ENCODE measurements at places on chromosomes 3 and 15.

GRCh38 chr15:90264671-90265070 is 801 bp upstream of the NGRN start:
- DNase-seq = no peak

DNA sequence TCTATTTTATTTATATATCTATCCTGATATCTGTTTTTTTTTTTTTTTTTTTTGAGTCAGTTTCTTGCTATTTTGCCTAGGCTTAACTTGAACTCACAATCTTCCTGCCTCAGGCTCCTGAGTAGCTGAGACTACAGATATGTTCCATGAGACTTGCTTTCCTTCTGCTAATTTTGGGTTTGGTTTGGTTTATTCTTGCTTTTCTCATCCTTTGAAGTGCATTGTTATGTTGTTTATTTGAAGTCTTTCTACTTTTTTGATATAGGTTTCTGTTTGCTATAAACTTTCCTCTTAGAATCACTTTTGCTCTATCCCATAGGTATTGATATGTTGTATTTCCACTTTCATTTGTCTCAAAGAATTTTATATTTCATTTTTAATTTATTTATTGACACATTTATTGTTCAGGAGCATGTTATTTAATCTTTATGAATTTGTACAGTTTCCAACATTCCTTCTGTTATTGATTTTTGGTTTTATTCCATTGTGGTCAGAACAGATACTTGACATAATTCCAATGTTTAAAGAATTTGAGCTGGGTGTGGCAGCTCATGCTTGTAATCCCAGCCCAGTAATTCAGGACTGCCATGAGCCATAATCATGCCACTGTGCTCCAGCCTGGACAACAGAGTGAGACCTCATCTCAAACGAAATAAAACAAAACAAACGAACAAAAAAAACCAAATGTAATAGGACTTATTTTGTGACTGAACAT is 62.3 kb upstream of the PLSCR4 start:
- no peak for DNase-seq

GRCh38 chr3:127865941-127866340 is 43.6 kb upstream of the MGLL start:
- no peak for DNase-seq

DNA sequence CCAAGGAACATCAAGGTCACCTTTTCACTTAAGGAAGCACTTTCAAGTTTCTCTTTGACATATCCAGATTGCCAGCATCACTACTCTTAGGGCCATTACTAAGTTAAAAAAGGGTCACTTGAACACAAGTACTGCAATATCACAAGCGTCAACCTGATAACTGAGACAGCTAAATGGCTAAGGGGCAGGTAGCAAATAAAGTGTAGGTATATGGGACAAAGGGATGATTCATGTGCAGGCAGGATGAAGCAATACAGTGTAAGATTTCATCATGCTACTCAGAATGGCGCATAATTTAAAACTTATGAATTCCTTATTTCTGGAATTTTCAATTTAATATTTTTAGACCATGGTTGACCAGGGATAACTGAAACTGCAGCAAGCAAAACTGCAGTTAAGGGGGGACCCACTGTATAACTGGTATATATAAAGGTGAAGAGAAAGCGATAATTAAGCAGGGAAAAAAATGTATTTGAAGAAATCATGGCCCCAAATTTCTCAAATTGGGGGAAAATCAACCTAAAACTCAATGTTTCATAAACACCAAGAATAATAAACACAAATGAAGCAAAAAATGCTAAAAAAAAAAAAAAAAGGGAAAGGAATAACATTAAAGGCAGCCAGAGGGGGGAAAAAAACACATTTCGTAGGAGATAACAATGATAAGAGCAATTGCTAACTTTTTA is 13.1 kb downstream of the CCR1 start:
- DNase-seq = no peak

DNA sequence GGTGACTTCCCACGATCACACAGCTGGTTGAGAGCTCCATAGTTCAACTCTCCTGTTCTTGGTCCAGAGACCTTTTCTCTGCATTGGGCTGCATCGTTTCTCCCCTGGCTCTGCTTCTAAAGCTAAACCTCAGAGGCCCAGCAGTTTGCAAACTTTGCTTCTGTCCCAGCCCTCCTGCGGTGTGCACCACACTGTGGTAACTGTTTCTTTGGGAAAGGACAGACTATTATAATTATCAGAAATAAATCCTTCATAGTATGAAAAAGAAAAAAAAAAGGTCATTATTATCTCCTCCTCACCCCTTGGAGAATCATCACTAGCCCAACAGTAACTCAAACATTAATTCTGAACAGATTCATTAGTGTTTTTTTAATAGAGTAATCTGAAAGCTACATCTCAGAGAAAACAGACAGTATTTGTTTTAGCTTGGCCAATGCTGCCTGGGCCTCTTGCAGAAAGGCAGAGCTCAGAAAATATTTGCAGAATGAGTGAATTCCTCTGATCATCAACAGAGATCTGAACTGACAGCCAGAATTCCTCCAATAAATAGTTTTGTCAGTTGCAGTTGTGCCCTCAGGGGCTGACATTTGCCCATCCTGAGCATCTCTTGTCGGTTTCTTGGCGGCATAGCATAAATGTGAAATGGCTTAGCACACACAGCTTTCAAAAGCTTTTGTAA is 52.9 kb downstream of the BFSP2 start:
- no peak for DNase-seq

DNA sequence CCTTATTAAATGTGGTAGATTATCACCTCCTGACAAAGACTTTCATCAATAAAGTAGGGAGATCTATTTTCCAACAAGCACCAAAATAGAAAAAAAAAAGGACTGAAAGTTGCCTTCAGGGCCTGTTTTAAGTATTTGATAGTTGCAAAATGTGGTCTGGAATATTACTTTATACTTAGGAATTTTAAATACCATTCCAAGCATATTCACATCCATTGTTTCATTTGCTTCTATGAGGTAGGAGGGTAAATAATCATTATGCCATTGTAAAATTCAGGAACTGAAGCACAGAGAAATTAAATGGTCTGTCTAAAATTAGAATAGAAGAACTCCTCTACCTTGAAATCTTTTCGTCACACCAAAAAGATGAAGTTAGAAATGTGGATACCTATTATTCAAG is 110.0 kb downstream of the TMCC1 start:
- DNase-seq = no peak

DNA sequence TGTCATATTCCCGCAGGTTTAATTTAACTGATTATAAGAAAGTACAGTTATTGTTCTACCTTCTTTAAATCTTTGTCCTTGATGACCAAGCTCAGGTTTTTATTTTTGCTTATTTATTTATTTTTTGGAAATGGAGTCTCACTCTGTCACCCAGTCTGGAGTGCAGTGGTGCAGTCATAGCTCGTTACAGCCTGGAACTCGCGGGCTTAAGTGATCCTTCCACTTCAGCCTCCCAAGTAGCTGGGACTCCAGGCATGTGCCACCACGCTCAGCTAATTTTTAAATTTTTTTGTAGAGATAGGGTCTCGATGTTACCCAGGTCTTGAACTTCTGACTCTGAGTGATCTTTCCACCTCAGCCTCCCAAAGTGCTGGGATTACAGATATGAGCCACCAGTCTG is 8.9 kb downstream of the USP3 start:
- no peak for DNase-seq

GRCh38 chr3:70621451-70621850 is 309.0 kb upstream of the MDFIC2 start:
- no peak for DNase-seq

- no peak for DNase-seq
These were observed 120.5 kb downstream of the NUP210 start for GRCh38 chr3:13299531-13300155.

DNA sequence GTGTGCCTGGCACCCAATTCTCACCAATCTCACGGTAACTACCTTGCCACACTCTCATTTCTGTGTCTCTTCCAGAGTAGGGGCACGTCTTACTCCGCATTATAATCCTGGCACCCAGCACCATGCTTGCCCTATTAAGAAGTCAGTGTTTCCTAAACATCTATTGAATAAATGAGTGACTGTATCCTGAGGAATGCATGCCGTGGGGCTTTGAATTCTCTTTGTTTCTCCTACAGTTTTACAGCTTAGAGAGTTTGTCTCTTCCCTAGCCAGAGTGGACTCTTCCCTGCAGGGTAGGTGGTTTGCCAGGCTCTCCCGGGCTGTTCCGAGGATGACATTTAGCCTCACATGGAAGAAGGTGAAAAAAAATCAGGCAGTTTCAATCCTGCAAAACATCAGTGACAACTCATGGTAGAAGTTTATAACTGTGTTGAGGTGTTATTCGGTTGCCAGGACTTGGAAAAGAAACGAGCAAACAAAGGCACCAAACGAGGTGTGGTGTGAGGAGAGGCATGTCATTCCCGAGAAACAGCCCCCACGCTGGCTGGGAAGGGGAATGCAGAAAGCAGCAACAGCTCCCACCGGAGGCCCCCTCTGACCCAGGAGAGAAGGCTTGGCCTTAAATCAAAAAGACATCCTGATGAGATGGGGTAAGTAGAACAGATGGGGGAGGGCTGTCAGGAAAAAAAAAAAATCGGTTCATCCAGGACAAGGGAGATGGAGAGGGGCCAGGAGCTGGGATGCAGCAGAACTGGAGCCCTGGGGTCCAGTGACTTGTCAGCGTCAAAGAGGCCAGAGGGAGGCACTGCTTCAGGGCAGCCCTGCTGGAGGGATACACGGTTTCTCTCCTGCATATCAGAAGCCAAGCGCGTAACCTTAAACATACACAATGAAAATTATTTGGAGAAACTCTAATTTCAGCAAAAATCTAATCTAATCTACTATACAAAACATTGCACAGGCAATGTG is 168.4 kb upstream of the ARRDC4 start:
- no peak for DNase-seq

DNA sequence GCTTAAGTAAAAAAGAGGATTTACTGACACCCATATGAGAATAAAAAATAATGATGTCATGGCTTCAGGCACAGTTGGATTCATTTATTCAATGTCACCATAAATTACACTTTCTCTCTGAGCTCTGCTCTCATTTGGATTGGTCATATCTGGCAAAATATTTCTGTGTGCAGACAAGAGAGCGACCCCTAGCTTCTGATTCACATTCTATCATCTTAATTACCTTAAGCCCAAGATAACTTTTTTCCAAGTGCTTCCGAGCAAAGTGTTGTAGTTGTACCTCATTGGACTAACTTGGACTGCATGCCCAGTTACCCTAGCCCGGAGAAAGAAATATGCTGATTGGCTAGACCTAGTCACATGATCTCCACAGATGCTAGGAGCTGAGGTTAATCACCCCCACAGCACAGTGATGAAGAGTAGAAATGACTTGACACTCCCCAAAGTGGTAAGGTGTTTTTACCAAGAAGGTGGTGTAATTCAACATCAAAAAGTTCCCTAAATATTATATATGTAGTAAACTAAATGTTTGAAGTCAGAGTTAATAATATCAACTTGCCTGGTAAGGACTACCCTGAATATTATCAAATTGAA is 552.2 kb upstream of the SUCLG2 start:
- no peak for DNase-seq

DNA sequence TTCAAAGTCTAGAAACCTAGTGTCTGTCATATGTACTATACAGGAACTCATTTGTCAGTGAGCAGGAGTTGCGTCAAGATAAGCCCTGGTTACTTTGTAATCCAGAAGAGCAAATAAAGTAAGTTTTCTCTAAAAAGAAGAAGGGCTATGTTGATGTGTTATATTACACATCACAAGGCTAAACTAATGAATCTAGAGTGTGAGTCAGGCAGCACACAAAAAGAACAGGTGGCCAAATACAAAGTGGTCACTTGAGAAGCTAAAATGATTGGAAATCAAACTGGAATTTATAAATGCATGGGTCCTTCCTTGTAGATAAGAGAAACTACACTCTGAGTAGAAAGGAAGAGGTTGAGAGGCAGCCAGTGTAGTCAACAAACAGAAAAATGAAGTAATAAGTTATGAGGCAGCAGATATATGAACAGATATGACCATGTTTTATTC is 771.6 kb downstream of the DIPK2A start:
- no peak for DNase-seq

DNA sequence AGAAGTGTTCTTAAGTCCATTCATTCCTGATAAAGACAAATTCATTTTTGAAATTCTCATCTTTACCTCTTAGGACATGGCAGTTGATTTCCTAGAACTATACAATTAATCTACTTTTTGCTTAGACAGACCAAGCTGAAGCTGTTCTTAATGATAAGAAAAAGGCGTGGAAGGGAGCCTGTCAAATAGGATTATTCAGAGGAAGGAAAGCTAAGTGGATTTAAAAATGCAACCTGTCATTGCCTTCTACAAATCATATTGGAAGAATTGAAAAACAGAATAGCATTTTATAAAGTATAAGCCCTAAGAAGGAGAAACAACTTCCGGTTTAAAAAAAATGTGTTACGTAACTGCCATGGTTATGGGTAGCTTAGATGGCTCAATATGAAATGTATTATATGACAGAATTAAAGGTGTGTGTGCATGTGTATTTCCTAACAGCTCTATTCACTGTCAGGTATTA is 81.2 kb upstream of the RAP2B start:
- no peak for DNase-seq

DNA sequence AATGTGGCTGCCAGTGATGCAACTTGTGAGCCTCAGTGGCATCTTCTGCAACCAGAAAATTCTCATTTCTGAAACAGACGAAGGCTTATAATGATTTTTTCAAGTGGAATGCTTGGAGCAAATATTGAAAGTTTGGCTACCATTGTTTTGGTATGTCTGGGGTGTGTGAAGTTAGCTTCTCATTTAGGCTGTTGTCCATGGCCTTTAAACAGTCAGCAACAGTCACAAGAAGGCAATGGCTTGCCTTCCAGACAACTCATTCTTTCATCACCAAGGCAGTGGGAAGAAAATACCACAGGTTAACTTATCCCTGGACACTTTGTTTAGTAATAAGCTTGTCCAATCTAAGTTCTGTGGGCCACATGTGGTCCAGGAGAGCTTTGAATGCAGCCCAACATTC is 4.7 kb upstream of the BNC1 start:
- DNase-seq = no peak

- no peak for DNase-seq
These were observed 271.4 kb downstream of the THSD4 start for GRCh38 chr15:71386448-71387236.

DNA sequence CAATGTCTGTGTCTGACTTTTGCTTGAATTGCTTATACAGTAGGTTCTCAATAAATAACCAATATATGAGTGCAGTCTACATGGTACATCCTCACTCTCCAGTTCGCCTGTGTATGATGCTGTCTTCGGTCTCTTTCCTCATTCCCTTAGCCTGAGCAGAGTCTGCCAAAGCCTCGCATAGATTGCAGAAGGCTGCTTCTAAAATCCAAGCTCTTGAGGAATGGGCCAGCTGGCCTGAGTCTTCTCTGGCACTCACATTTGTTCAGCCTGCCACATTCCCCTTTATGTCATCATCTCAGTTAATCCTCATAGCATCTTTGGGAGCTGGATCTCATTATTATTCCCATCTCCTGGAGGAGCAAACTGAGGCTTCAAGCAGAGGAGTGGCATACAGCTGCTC is 27.2 kb upstream of the ADAMTS7 start:
- no peak for DNase-seq

GRCh38 chr3:106251160-106251892 is 382.5 kb upstream of the CBLB start:
- no peak for DNase-seq

Data from urinary bladder (tissue), 4 donors.